ENCODE measurements at places on chromosomes 2 and 18. TPM values are rescaled to one million over a fixed set of nuclear protein-coding genes. Genes with fewer than 3 reads are reported as not detected.

Gene SERPINB10
- not detected for total RNA-seq

DNA sequence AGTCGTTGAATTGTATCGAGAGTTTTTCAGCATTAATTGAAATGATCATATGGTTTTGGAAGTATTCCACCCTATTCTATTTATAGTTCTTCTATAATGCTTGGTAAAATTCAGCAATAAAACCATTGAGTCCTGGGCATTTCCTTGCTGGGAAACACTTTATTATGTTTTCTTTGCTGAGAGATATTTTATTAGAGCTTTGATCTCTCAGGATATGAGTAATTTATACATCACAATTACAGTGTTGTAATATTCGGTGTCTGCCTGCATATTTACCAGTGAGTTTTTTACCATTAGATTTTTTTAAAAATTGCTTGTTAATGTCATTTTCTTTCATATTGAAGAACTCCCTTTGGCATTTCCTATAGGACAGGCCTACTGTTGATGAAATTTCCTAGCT, 402.7 kb upstream of the FSIP2 start:
- DNase-seq: no peak

GRCh38 chr2:41763141-41763540, 284.7 kb upstream of the PKDCC start:
- no peak for DNase-seq

- DNase-seq: no peak
Observed at GRCh38 chr2:127661072-127661649, 14.2 kb downstream of the LIMS2 start.

Gene MOCOS
- 0.05 TPM for total RNA-seq

GRCh38 chr2:41869542-41870264, 178.1 kb upstream of the PKDCC start:
- DNase-seq: peak; percentile 65

Gene NR4A2
- 1.2 TPM for total RNA-seq

Gene MBP
- total RNA-seq: 111 TPM

- no peak for DNase-seq
Observed at GRCh38 chr18:60162388-60162787, 210.2 kb downstream of the MC4R start.

GRCh38 chr2:28835781-28836180, 25.1 kb downstream of the SPDYA start:
- DNase-seq: no peak

GRCh38 chr2:157124731-157125130, 132.8 kb upstream of the GALNT5 start:
- no peak for DNase-seq

DNA sequence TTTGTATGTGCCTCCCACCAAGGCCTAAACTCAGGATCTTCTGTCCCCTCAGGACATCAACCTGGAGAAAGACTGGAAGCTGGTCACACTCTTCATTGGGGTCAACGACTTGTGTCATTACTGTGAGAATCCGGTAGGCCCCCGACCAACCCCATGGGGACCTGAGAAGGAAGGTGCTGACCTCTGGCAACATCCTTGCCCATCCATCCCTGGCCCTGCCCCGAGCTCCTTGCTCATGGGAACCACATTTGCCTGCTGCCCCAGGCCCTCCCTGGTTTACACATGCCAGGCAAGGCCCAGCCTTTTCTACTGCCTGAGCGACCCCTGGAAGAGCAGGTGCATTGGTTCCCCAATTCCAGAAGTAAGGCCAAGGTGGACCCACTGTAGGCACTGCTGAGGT, 125.3 kb upstream of the PPP1CB start:
- DNase-seq: no peak

- peak; percentile 58 for DNase-seq
Observed at GRCh38 chr2:196159221-196159892, 12.0 kb downstream of the STK17B start.

DNA sequence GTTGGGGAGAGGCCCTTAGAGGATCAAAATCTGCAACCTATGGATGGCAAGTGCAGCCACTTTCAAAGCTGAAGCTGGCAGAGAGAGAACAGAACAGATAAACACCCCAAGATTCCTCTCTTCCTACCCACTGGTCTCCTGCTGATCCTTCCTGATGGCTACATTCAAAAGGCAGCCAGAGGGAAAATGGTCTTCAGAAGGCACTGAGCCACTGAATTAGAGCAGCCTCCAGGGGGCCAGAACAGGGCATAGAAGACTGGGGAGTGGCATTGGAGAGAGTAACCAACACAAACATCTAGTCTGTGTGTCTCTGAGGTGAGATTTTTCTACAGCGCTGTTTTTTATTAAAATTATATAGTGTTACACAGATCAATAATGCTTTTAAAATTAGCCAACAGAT, 432.6 kb downstream of the PARD3B start:
- DNase-seq: no peak

DNA sequence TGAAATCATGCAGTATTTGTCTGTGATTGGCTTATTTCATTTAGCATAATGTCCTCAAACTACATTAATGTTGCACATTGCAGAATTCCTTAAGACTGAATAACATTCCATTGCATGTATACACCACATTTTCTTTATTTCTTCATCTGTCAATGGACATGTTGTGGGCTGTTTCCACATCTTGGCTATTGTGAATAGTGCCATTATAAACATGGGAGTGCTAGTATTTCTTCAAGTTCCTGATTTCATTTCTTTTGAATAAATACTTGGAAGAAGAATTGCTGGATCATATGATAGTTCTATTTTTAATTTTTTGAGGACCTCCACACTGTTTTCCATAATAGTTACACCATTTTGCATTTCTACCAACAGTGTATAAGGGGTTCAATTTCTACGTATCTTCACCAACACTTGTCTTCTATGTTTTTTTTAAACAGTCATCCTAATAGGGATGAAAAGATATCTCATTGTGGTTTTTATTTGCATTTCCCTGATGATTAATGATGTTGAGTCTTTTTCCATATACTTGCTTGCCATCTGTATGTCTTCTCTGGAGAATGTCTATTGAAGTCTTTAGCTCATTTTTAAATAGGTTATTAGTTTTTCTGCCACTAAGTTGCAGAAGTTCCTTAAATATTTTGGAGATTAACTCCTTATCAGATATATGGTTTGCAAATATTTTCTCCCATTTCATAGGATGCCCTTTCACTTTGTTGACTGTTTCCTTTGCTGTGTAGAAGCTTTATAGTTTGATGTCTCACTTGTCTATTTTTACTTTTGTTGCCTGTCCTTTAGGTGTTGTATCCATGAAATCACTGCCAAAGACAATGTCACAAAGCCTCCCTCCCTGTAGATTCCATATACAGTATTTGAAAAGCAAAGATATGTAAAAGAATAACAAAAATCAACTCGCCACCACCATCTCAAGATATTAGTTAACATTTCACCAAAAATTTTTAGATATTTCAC, 14.6 kb downstream of the FBXO11 start:
- no peak for DNase-seq

Gene XIRP2
- not detected for total RNA-seq

GRCh38 chr18:6145645-6146306, 250.5 kb upstream of the TMEM200C start:
- DNase-seq: no peak

DNA sequence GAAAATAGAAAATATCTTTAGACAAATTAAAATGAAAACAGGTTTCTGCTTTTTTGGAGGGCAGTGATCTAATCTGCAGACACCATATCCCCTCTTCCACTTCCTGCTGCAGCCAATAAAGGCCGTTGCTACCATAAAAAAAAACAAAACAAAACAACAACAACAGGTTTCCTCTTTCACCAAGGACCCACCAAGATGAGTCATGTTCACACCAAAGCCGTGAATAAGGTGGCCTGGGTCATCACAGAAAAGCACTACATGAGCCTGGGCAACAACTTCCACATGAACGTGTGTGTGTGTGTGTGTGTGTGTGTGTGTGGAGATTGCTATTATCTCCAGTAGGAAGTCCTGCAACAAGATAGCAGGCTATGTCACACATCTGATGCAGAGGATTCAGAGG, 24.8 kb upstream of the TFCP2L1 start:
- no peak for DNase-seq

DNA sequence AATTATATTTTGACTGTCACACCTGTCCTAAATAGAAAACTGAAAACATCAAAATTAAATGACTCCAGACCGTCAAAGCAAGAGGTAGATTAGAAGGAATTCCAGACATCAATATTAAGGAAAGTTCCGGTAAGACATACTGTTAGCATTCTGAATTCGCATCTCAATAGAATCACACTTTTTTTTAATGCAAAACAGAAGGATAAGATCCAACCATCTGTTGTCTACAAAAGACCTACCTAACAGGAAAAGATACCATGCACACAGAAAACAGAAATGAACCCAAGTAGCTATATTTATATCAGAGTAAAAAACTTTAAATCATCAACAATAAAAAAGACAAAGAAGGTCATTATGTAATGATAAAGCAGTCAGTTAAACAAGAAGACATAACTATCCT, 145.0 kb downstream of the TMX3 start:
- DNase-seq: no peak

- no peak for DNase-seq
Observed at GRCh38 chr18:45412577-45412976, 202.7 kb upstream of the SLC14A2 start.

Gene SP140
- 58.8 TPM for total RNA-seq

Gene BUB1
- total RNA-seq: 118 TPM

- no peak for DNase-seq
Observed at GRCh38 chr2:167653131-167653530, 594.3 kb downstream of the STK39 start.

All from activated CD4-positive, alpha-beta T cell treated with anti-CD3 and anti-CD28 coated beads, Interleukin-2, amount 10 ng/mL, durations not matched to agents 7 days and 5 days (primary cell).